ENCODE measurements at places on chromosomes 7 and 10. TPM values are rescaled to one million over a fixed set of nuclear protein-coding genes. Genes with fewer than 3 reads are reported as not detected.
A peak's percentile ranks its signal among the peaks of the same experiment; 100 is the strongest.

GRCh38 chr10:69317175-69317604, 38.9 kb downstream of the HK1 start:
- no peak for DNase-seq

DNA sequence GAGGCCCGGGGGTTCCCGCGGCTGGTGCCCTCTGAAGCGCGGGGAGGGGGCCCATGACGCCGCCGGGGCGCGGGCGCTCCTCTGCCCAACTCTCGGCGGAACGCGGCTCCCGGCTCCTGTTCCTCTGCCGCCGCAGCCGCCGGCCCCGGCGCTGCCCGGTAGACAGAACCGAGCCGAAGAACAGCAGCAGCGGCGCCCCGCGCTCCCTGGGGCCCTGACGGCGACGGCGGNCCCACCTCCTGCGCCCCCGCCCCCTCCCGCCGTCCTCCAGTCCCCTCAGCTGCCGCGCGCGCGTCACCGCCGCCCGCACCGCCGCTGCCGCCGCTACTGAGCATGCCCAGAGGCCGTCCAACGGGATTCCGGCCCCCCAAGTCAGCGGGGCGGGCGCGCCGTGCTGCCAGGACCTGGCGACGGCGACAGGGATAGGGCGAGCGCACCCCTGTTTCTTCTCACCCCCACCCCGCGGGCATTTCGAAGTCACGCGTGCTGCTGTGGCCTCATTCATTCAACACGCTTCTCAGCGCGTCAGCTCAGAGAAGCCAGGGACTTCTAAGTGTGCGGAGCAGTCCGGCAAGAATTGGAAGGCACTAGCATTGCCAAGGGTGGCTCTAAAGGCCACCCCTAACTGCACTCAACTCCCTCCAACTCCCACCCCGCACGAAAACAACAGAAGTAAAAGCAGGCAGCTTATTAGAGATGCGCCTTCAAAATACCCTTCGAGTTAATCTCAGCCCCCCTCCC, at the start of gene IPMK:
Gene IPMK (minus strand): TSS at position 182 of the 741 bp plus-strand sequence. CDS start 283 bp downstream, outside the sequence.
- DNase-seq = peak; percentile 89

- peak; percentile 52 for DNase-seq
Measured at GRCh38 chr10:93080350-93081046, 6.8 kb downstream of the CYP26A1 start.

DNA sequence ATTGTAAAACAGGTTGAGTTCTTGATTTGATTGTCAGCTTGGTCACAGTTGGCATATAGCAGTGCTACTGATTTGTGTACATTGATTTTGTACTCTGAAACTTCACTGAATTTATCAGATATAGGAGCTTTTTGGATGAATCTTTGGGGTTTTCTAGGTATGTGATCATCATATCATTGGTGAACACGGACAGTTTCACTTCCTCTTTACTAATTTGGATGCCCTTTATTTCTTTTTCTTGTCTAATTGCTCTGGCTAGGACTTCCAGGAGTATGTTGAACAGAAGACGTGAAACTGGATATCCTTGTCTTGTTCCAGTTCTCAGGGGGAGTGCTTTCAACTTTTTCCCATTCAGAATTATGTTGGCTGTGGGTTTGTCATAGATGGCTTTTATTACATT, 86.9 kb downstream of the EXOC4 start:
- no peak for DNase-seq

- DNase-seq = no peak
Measured at GRCh38 chr7:66958538-66959350, 36.6 kb downstream of the SBDS start.

DNA sequence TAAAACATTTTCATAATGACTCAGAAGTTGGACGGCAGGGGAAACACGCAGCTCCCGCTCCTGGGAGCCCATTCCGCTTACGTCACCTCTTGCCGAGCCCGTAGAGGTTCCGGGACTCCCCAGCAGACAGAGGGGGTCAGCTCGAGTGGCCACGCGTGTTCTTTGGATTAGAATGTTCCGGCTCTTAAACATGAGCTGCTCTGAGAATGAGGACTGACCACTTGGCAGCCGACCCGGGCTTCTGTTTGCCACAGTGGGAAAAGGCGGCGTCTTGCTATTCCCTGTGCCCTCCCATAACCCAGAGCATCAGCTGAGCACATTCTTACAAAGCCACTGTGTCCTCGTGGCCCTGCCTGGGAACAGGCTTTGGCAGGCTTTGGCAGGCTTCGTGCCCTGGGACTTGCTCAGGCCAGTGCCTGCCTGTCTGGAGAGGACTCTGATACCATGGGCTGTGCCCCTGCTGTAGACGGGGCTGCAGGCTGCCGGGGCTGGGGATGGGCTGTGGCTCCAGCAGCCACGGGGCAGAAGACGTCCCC, 40.1 kb downstream of the PFKP start:
- DNase-seq = peak; percentile 82

DNA sequence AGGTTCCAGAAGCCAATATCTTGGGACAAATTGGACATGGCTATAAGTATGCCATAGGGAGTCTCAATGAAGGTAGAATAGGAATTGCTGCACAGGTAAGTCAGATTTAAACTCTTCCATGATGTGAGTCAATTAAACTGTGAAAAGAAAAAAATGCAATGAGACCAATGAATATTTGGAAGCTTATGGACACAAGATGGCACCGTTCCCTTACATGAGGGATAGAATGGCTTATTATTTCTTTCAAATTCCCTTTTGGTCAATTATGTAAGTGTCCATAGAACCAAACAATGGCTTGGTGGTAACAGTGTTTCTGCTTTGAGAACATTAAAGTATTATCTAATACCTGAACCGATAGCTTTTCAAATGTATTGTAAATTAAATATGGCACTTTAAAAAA, 35.6 kb downstream of the ACADSB start:
- DNase-seq = no peak

GRCh38 chr7:156725073-156725472, 84.5 kb downstream of the RNF32 start:
- DNase-seq = no peak

DNA sequence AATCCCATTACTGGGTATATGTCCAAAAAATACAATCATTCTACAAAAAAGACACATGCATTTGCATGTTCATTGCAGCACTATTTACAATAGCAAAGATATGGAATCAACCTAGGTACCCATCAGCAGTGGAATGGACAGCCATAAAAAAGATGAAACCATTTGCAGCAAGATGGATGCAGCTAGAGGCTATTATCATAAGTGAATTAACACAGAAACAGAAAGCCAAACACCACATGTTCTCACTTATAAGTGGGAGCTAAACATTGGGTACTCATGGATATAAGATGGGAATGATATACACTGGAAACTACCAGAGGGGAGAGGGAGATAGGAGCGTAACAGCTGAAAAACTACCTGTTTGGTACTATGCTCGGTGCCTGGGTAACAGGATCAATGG, 154.0 kb downstream of the TMEM26 start:
- DNase-seq = no peak

- DNase-seq = no peak
Measured at GRCh38 chr10:101896225-101896877, 52.8 kb upstream of the KCNIP2 start.

DNA sequence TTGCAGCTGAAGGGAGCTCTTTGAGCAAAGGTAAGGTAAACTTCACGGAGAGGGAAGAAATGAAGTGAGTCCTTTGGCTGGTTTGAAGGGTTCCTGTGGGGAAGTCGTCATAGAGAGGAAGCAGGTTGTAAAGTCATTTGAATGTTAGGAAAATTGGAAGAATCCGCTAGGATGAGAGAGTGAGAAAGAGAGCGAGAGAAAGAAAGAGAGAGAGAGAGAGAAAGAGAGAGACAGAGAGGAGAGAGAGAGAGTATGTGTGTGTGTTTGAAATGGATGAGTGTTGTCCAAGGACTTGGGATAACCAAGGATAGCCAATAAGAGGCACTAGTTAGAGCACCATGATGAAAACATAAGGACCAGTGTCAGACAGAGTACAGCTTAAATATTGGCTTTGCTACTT, 43.1 kb downstream of the FEZF1 start:
- DNase-seq = no peak

DNA sequence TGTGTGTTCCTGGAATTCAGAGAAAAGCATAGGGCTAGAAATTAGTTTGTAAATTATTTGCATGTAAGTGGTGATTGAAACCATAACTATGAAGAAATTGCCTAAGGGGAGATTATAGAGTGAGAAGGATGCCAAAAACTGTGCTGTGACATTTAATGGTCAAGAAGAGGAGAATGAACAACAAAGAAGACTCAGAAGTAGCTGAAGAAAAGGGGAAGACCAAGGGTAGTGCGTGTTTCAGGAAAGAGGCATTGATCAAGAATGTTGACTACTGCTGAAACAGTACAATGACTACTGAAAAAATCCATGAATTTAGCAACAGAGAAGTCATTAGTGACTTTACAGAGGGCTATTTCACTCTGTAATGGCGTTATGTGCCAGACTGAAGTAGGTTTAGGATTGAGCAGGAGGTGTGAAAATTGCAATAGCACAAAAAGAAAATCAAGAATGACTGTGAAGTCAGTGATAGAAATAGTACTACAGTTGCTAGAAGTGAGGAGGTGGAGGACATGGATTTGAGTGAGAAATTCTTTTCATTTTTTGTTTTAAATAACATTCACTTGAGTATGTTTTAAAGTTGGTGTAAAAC, 28.9 kb upstream of the SAMD9L start:
- no peak for DNase-seq

- DNase-seq = no peak
Measured at GRCh38 chr10:75707080-75707840, 275.8 kb downstream of the LRMDA start.

DNA sequence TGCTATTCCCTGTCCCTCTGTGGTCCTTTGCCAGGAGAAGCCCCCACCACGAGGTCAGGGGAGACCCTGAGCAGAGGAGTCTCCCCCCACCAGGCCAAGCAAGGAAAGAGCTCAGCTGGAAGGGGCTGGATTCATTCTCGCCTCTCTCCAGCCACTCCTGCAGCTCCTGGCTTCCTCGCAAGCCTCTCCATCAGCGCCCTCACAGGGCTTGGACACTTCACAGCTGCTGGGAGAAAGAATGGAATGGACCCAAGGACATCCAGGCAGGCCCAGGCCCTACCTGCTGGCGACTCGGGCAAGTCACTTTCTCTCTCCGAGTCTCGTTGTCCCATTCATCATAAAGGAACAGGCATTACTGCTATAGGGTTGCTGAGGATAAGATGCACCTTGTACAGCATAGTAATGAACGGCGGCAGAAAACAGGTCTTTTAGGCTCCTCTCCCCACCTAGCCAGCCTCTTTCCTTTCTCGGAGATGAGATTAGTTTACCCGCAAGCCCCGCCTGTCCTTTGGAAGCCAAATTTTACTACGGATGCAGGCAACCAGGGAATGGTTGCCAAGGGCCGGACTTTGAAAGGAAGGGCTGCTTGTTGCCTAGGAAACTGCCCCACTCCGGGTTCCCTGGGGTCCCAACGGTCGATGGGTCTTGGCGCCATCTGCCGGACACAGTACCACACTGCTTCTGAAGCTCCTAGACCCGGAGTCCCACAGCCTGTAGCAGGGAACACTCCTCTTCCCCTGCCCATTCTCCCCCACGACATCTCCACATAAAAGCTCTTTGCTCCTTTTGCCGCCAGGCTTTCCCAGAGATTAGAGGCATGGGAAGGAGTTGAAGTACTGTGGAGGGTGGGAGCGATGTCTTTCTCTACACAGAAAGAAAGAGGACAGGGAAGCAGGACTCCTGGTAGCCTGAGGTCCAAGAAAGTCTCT, 22.3 kb downstream of the IMPDH1 start:
- DNase-seq = peak; percentile 86

- DNase-seq = no peak
Measured at GRCh38 chr10:110698340-110698739, 54.2 kb downstream of the RBM20 start.

Gene TDRD1
- total RNA-seq = 0.51 TPM

Gene CNTNAP2
- total RNA-seq = 1.2 TPM

Gene KIAA1217
- total RNA-seq = 20.2 TPM

Gene PALS2
- 102 TPM for total RNA-seq

Gene SYT15
- total RNA-seq = 4.7 TPM
